Gastrocnemius medialis (tissue), 4 donors: ENCODE measurements at places on chromosomes 11 and 22.

DNA sequence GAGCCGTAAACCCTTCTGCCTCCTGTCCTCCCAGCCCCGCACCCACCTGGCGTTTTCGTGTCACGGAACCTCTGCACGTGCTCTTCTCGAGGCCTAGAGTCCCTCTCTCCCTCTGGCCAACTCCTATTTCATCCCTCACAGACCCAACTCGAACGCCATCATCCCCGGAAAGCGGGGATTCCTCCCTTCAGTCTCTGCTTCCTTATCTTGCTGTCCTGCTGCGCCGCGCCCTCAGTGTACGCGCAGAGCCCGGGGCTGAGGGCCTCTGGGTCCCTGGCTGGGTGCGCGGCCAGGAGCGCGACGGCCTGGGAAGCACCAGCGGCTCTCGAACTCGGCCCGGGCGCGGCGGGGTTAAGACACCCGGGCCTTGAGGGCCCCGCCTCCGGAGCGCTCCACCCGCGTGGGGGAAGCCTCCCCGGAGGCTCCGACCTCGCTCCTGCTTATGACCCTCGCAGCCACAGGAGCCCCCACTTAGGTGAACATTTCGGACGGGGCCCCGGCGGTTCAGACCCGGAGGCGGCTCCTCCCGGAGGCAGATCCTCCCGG is 398 bp upstream of the ATG16L2 start:
- peak; percentile 72 for DNase-seq

GRCh38 chr22:44505796-44506354 is 7.8 kb upstream of the RTL6 start:
- DNase-seq = no peak

GRCh38 chr22:39819429-39819828 is 74.1 kb downstream of the ENTHD1 start:
- no peak for DNase-seq

DNA sequence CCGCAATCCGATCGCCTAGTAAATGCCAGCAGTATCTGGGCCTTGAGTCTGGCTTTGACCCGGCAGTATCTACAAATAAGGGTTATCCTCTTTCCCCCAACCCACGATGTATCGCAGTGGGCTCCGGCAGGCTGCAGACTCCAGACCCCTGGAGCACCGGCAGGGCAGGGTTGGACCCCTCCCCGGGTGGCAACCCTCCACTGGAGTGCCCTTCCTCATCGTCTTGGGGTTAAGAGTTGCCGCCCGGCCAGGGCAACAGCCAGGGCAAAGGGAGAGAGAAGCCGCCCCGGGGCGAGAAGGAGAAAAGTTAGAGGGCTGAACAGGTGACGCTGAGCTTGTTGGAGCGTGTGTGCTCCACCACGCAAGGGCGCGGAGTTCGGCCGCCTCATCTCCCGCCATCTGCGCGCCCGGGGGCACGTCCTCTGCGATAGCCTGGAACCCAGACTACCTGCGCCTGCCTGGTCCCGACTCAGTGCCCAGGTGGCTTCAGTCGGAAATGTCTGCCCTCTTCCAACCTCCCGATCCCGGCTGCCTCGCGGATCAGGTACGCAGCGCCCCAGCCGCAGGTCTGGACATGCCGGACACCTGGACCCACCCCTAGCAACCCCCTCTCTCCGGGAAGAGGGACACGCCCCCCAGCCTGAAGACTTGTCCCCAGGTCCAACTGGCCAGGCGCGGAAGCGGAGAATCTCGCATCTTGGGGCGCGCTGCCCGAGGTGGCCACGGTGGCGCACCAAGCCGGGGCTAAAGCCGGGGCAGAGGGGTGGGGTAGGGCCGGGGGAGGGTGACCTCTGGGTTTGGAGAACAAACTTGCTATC is 1.2 kb downstream of the DSCAML1 start:
- no peak for DNase-seq

DNA sequence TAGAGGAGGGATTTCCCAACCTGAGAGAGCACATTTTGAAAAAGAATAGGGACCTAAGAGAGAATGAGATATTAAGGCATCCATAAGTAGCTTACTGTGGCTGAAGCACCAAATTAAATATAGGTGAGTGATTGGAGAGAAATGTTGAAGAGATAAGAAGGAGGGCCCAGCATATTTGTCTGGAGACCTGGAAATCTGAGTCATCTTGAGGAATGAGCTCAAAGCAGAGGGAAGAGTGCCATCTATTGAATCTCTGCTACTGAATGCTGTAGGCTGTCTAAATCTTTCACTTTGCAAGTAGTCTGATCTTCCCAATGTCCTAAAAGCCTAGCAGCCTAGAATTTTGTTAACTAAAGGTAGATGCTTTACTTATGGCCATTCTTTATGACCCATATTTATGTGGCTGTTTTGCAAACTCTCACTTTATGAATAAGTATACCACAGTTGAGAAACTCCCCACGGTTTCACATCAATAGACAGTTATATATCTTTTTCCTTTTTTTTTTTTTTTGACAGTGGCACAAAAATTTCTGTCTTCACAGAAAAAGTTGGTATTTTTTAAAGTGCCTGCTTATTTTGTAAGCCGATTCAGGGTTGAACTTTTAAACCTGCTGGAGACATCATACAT is 2093.5 kb downstream of the LRRC4C start:
- no peak for DNase-seq

- DNase-seq = no peak
Measured at GRCh38 chr11:10307022-10307399, 2.1 kb downstream of the ADM start.

- no peak for DNase-seq
Measured at GRCh38 chr22:42461511-42461910, 29.3 kb upstream of the NFAM1 start.

DNA sequence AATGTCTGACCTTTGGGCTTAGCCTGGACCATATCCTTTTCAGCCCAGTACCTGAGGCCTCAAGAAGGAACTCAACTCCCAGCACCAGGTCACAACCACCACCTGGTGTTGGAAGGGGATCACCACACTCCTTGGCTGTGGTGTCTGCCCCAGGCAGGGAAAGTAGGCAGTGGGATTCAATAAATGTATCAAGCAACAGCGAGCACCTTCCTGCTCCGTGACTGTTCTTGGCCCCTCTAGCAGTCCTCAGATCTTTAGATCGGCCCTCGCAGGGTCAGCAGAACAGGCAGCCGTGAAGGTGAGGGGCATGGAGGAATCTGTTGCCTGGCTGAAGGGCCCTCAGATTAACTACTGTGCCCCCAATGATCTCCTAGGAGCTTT is 15.9 kb downstream of the ARFGAP2 start:
- DNase-seq = no peak

DNA sequence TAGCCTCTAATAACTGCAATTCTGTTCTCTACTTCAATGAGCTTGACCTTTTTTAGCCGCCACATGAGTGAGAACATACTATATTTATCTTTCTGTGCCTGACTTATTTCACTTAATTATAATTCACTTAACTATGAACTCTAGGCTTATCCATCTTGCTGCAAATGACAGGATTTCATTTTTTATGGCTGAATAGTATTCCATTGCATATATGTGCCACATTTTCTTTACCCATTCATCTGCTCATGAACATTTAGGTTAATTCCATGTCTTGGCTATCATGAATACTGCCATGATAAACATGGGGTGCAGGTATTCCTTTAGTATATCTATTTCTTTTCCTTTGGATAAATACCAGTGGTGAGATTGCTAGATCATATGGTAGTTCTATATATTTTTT is 85.2 kb downstream of the CWC15 start:
- DNase-seq = no peak

GRCh38 chr22:22748297-22748743 is 103.9 kb downstream of the GGTLC2 start:
- DNase-seq = peak; percentile 32

GRCh38 chr11:15742626-15743519 is 613.5 kb downstream of the SOX6 start:
- DNase-seq = no peak

DNA sequence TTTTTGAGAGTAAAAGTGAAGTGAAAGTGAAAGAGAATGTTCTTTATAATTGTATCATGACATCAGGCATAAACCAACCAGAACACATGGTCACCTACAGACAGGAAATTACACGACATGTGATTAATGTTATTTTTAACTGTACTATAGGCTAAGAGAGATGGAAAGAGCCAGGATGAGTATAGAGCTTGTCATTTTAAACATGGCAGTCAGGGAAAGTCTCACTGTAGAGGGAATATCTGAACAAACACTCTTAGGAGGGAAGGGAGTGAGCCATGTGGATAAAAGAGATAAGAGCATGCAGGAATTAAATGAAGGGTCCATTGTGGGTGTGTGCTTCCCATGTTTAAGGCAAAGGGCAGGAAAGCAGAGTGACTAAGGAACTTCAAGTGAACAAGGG is 599.1 kb upstream of the FAT3 start:
- DNase-seq = no peak

- peak; percentile 9 for DNase-seq
Measured at GRCh38 chr22:32644252-32645100, 157.0 kb upstream of the TIMP3 start.

GRCh38 chr11:99065121-99065520 is 44.4 kb downstream of the CNTN5 start:
- DNase-seq = no peak
